ENCODE measurements at places on chromosomes 4 and X. TPM values are rescaled to one million over a fixed set of nuclear protein-coding genes. Genes with fewer than 3 reads are reported as not detected.

MAGEA11 gene
- total RNA-seq: not detected

KDM6A gene
- 28.4 TPM for total RNA-seq

RBMX gene
- total RNA-seq: 105 TPM

CENPVL2 gene
- not detected for total RNA-seq

MSL3 gene
- 29.9 TPM for total RNA-seq

MTMR8 gene
- total RNA-seq: 2.5 TPM

SYN1 gene
- total RNA-seq: not detected

FGF13 gene
- total RNA-seq: 8.7 TPM

PAGE2B gene
- not detected for total RNA-seq

SLC2A9 gene
- 5.5 TPM for total RNA-seq

UNC5C gene
- 0.35 TPM for total RNA-seq

LGI2 gene
- total RNA-seq: 6.1 TPM

GDPD2 gene
- not detected for total RNA-seq

ARSD gene
- total RNA-seq: 33.0 TPM

TRIM61 gene
- total RNA-seq: 2.1 TPM

SMIM31 gene
- not detected for total RNA-seq

P2RY10 gene
- total RNA-seq: 0.19 TPM

JCHAIN gene
- 9.4 TPM for total RNA-seq

COQ2 gene
- 10.3 TPM for total RNA-seq

ARMCX5 gene
- 6.7 TPM for total RNA-seq

H2AZ1 gene
- 99.2 TPM for total RNA-seq

All from mesenteric fat pad (tissue), 1 donor.